ENCODE measurements at places on chromosomes 1 and 21. TPM values are rescaled to one million over a fixed set of nuclear protein-coding genes. Genes with fewer than 3 reads are reported as not detected.

DNA sequence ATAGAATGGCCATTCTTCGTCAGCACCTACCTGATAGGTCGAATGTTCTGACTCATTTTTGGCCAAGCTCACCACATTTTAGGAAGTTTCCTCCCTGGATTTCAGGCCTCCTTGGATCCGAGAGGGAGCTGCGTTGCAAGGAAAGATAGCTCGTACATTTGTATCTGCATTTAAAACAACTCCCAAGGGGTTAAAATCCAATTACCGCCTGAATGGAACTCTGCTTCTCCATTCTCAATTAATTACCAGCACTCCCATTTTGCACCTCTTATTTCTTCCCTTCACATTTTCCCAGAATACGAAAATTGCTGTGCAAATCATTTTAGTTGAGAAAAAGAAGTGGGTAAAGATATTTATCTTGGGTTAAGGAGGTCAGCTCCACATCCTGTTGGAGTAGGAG is 610.7 kb downstream of the NPHP4 start:
- no peak for DNase-seq

GRCh38 chr1:246008363-246008831 is 498.7 kb downstream of the SMYD3 start:
- no peak for DNase-seq

DNA sequence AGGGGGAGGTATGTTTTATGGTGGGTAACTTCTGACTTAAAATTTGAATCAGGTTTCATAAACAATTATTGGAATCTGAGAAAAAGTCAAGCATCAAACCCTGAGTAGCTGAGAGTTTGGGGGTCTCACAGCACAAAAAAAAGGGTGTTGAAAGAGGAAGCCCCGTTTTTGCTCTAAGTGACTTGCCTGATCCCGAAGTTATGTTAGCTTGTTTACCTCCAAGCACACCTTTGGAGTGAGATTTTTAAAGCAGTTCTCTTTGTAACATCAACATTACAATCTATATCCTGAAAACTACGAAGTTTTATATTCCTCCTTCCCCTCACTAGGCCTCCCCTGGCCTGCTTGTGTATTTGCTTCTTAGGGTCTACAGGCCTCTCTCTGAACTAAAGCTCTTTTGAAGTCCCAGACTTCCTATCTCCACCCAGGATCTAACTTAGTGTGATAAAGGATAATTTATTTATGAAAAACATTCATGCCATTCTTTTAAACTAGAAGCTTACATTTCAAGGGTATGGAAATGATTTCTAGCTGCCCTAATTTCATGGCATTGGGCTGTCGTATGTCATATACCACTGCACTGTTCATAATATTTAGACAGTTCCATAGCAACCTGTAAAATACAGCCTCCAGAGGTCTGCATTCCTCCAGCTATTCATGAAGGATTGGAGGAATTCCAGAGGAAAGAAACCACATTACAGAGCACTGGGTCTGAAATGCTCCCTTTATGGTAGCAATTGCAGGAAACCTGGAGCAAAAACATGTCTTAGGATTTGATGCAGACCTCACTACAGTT is 36.1 kb upstream of the RGS1 start:
- DNase-seq: peak; percentile 89

GRCh38 chr21:42160765-42161164 is 58.2 kb upstream of the ABCG1 start:
- no peak for DNase-seq

GRCh38 chr21:16847211-16847610 is 665.6 kb upstream of the CXADR start:
- no peak for DNase-seq

DNA sequence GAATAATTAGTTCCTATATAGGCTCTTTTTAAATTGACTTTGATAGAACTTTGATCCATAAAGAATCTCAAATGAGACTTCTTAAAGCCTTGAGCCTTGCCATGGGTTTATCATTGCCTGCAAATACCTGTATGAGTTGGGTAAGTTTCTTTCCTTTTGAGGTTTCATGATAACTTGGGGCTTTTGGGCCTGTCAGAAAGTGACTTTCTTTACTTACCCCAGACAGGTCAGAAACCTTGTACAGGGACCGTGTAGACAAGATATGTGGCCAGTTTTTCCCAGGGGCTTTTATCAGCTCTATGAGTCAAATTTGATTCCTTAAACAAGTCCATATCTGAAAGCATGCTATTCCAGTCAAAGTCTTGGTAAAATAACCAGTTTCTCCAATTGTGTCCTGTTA is 17.3 kb downstream of the KCTD3 start:
- DNase-seq: no peak

- no peak for DNase-seq
Observed at GRCh38 chr1:31509124-31510072, 66.9 kb upstream of the TINAGL1 start.

GRCh38 chr1:46552357-46553237 is 1.1 kb upstream of the KNCN start:
- DNase-seq: no peak

The LSM10 gene
- 12.3 TPM for total RNA-seq

The CYP4B1 gene
- total RNA-seq: not detected

All from pulmonary artery endothelial cell (primary cell).